Fibroblast of lung (primary cell): ENCODE measurements at places on chromosomes 12 and 14. TPM values are rescaled to one million over a fixed set of nuclear protein-coding genes. Genes with fewer than 3 reads are reported as not detected.
A peak's percentile ranks its signal among the peaks of the same experiment; 100 is the strongest.

Gene RAB2B
- 22.3 and 31.7 TPM in 2 replicates for total RNA-seq

GRCh38 chr12:68745904-68746571, at the start of gene SLC35E3:
Gene SLC35E3, plus strand, starts transcription at chr12:68746176. Its CDS starts 202 bp downstream, at chr12:68746378.
- H3K4me1 ChIP-seq, result peaks cover 2% of the 10 kb centered on the region
- H3K36me3 ChIP-seq, result no peaks in the 10 kb centered on the region
- H3K27me3 ChIP-seq, result no peaks in the 10 kb centered on the region
- DNase-seq, result peak; percentile 83
- H3K27ac ChIP-seq, result peak within 1 kb of the TSS; percentile 55
- peak within 1 kb of the TSS; percentile 83 for H3K4me3 ChIP-seq

GRCh38 chr14:33796356-33796755, 154.5 kb downstream of the EGLN3 start:
- no peak overlapping the region for H3K27ac ChIP-seq
- H3K36me3 ChIP-seq, result no peaks in the 10 kb centered on the region
- peak; percentile 11 for DNase-seq
- H3K4me3 ChIP-seq, result no peak overlapping the region

DNA sequence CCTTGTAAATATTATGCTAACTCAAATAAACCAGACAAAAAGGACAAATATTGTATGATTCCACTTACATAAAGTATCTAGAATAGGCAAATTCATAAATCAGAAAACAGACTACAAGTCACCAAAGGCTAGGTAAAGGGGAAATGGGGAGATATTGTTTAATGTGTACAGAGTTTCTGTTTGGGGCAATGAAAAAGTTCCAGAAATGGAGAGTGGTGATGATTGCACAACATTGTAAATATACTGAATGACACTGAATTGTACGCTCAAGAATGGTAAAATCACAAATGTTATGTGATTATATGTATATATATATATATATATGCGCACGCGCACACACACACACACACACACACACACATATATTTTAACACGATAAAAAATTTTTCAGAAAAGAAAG, 182.5 kb downstream of the SLC2A13 start:
- no peak for DNase-seq
- no peak overlapping the region for H3K27ac ChIP-seq
- no peaks in the 10 kb centered on the region for H3K36me3 ChIP-seq
- H3K4me3 ChIP-seq, result no peak overlapping the region
- no peaks in the 10 kb centered on the region for H3K27me3 ChIP-seq
- H3K4me1 ChIP-seq, result no peaks in the 10 kb centered on the region

GRCh38 chr12:67151886-67152285, 117.3 kb upstream of the CAND1 start:
- no peaks in the 10 kb centered on the region for H3K36me3 ChIP-seq
- H3K4me3 ChIP-seq, result no peak overlapping the region
- peak; percentile 2 for DNase-seq
- H3K27ac ChIP-seq, result no peak overlapping the region
- H3K27me3 ChIP-seq, result no peaks in the 10 kb centered on the region
- H3K4me1 ChIP-seq, result no peaks in the 10 kb centered on the region

- H3K27me3 ChIP-seq, result peaks cover 3% of the 10 kb centered on the region
- H3K27ac ChIP-seq, result no peak overlapping the region
- no peak overlapping the region for H3K4me3 ChIP-seq
These were observed 9.9 kb downstream of the LRRC74A start for GRCh38 chr14:76836029-76836630.

DNA sequence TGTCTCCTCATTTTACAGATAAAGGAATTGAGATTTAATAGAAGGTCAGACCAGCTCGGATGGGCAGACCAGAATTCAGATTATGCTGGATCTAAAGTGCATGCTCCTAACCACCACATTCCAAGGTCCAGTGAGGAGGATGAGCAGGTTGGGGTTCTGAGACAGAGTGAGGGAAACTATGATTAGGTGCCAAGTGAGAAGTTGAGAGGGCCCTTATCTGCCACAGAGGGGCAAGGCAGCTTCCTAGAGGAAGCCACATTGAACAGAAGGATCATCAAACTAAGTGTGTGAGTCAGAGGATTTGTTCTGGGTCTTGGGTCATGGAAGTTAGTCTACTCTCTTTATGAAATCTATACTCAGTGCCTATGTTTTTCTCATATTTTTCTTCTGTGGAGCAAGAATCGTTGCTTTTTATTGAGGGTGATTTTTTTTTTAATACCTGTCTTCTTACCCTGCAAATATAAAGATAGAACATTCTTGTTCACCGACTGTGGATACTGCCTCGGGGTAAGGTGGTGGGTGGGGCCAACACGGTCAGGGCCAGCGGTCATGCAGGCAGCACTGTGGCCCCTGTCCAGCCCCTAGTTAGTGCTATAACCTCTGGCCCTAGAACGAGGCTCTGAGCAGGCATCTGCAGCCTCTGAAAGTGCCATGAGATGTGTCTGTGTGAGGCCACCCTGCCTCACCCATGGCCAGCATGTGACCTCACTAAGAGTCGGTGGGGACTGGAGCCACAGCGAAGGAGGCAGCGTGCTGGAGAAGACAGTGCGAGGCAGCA, 55.6 kb upstream of the PTHLH start:
- no peaks in the 10 kb centered on the region for H3K36me3 ChIP-seq
- H3K27ac ChIP-seq, result no peak overlapping the region
- H3K27me3 ChIP-seq, result no peaks in the 10 kb centered on the region
- peak; percentile 59 for DNase-seq
- H3K4me1 ChIP-seq, result peaks cover 3% of the 10 kb centered on the region
